ENCODE measurements at places on chromosomes 6 and 20. TPM values are rescaled to one million over a fixed set of nuclear protein-coding genes. Genes with fewer than 3 reads are reported as not detected.

- DNase-seq, result no peak
Observed at GRCh38 chr6:22041797-22042480, 254.9 kb downstream of the PRL start.

DNA sequence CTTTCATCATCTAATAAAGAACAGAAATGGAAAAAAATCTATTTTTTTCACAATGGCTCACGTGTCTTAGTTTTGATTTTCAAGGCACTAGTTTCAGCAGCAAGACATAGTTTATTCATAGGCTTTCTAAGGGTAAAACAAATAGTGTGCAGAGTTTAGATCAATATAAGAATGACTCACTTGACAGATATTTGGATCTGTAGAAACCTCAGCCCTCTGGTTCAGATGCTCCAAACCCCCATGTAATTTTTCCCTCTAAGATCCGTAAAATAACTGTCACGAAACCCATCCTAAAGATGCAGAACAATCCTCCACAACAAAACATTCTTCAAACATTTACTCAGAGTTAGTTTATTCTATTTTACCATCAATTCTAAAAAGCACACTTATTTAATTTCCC is 43.4 kb downstream of the IYD start:
- no peak for DNase-seq

DNA sequence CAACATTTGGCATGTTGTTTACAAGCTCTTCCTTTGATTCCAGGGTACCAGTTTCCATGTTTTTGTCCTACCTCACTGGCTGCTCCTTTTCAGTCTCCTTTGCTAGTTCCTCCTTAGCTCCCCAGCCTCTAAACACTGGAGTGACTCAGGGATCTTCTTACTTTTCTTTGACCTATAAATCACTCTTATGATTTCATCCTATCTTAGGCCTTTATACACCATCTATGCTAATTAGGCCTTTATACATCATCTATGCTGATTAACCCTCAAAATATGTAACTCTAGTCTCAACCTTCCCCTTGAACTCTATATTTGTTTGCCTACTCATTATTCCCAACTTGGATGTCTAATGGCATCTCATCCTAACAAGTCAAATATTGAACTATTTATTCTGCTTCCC is 9.5 kb downstream of the TMEM30A start:
- no peak for DNase-seq

- DNase-seq, result no peak
Observed at GRCh38 chr6:137944793-137945498, 77.9 kb downstream of the TNFAIP3 start.

DNA sequence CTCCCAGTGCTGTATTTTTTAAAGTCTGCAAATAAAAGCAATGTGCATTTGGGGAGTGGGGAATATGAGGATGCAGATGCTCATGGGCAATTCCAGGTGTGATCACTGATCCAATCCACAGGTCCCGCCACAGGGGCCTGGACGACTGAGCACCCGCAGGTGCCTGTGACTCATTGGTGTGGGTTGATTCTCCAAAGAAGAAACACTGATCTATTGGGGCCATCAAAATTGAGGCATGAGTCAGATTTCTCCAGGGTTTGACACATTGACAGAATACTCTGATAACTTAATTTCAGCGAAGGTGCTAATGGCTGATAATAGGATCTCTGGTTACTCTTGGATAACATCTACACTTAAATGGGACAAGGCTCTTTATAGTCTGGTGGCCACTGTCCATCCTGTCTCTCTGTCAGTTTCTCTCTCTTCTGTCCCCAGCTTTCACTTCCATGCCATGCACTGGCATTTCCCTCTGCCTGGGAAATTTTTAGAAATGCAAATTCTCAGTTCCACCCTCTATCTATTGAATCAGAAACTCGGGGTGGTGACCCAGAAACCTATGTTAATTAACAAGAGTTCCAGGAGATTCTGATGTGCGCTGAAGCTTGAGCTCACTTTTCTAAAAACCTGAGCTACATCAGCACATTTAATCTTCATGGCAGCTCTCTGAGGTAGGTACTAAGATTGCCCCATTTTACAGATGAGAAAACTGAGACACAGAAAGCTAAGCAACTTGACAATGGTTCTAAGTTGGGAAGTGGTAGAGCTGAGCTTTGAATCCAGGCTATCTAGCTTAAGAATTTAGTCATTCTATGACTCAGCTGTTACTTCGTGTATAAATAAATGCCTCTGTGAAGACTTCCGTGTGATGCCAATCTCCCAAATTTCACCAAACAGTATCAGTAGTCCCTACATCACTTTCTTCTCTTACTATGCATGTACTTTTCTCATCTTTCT is 10.2 kb upstream of the RCAN2 start:
- no peak for DNase-seq

OOEP gene
- not detected for total RNA-seq

SNRNP48 gene
- 16.1 TPM for total RNA-seq

NMBR gene
- not detected for total RNA-seq

ZBTB46 gene
- not detected for total RNA-seq

DNA sequence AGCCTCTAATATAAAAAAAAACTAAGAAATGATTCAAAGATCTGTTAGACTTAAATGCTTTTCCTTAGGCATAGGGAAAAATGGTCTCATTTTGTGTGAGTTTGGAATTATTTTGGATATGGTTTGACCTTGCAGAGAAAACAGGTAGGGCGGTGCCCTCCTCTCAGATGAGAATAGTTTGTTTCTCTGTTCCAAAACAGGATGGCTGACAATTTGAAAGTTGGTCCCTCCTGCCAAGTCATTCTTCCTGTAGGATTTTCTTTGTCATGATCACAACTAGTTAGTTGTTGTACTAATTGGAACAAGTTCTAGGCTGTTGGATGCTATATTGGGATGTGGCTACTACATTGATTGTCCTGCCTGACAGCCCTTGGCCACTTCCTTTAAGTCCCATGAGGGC is 108.6 kb downstream of the BCKDHB start:
- DNase-seq, result no peak

OR2H2 gene
- total RNA-seq, result not detected
